ENCODE measurements at places on chromosomes 1 and 21.

GRCh38 chr1:61496501-61496900, 228.4 kb downstream of the TM2D1 start:
- DNase-seq, result no peak

DNA sequence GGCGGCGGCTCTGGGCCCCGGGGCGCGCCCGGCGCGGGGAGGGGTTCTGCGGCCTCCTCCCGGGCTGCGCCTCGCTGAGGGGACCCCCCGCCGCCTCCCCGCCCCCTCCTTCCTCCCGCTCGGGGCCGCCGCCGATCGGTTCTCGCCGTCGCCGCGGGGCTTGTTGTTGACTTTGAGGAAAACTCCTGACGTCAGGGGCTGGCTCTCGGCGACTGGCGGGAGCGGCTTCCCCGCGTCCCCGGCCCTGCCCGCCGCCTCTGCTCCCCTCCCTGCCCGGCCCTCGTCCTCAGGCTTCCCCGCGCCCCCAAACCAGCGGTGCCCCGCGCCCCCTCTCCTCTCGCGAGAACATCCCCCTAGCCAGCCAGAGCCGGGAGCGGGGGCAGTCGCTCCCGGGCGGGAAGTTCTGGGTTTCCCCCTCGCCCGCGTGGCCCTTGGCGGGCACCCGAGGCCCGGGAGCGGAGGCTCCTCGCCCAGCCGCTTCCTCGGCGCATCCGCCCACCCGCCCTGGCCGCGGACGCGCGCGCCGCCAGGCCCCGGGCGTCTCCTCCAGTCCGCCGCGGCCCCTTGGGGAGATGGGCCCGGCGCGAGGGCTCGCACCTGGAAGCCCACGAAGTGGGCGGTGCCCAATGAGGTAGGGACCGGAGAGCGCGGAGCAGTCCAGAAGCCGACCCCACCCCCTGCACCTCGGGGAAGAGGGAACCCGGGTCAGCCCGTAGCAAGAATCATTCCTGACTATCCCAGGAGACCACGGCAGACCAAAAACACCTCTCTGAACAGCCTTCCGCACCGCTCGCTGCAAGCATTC, 611 bp upstream of the AKT3 start:
- DNase-seq, result peak; percentile 51

DNA sequence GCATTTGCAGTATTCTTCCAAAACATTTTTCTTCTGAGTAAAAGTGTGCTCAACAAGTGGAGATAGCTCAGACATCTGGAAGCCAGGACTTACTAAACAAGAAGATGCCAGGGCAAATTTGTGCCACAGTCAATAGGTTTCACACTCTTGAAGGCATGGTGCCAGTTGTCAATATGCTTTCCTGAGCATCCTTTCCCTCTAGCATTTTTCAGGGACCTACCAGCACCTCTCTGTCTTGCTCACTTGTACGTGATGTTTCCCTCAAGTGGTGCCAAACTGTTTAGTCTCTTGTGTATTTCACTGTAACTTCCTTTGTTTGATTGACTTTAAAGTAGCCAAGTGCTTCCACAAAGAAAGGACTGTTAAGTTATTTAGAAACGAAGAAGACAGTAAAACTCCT, 194.0 kb upstream of the SGIP1 start:
- no peak for DNase-seq

DNA sequence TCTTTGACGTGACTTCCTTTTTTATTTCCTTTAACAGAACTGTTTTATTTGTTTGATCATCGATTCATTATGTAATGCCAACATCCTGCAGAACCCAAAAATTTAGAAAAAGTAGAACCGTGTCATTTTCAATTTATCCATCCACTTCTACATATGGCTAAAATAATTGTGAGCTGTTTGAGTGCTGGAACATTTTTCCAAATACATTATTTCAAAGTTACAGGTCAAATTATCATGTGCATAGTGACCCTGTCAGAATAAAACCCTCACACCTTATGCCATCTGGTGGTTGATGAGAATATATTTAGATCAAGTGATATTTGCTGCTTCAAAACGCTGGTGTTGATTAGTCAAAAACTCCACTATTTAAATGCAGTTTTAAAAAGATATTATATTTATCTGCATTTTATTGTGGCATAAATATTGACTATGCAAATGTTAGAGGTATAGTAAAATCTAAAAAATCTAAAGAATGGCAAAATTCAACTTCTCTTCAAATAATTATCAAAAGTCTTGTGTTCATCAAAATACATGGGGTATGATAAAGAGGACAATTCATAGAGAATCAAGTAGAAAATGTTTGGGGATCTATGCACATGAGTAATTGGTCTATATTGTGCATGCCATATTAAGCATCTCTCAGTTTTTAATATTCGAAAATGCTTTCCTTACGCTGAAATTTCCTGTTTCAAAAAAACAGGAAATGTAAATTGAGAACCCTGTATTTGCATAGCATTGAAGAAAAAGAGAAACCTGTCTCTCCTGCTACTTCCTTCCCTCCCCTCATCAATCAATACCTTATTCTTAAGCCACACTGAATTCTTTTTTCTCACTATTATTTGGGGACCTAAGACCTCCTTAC, 39.7 kb downstream of the UBE2U start:
- DNase-seq, result peak; percentile 16

- no peak for DNase-seq
Observed at GRCh38 chr1:230403442-230403841, 22.7 kb downstream of the PGBD5 start.

DNA sequence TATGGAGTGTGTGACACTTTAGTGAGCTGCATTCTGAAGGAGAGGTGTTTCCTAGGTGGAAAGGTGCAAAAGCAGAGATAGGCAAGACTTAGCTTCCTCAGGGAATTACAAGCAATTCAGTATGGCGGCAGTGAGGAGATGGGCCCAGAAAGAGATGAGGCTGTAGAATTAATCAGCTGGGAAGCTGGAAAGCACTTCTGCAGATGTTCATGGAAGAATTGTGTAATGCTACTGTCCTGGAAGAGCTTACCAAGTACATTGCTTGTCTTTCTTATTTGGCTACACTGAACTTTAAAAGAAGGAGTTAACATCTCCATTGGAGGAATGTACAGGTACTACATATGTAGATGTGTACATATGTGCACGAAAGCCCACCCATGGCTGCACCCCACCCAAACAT, 103.7 kb upstream of the DPT start:
- DNase-seq, result no peak

DNA sequence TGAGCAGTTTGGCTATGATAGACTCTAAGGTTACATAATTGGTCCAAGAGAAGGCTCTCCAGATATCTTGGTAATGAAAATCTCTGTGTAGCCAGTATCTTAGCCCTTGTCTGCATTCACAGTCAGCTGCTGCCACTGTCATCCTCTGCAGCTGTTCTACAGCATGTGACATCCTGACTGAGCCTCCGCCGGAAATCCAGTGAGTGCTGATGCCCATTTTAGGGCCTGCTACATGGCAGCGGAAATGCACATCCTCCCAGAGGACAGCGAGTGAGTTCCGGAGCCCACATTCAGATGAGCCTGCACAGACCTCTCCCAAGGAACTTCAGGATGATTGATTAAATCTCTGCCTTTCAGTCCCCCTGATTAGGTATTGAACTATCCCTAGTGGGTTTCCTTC, 237.1 kb downstream of the HHIPL2 start:
- DNase-seq, result no peak

DNA sequence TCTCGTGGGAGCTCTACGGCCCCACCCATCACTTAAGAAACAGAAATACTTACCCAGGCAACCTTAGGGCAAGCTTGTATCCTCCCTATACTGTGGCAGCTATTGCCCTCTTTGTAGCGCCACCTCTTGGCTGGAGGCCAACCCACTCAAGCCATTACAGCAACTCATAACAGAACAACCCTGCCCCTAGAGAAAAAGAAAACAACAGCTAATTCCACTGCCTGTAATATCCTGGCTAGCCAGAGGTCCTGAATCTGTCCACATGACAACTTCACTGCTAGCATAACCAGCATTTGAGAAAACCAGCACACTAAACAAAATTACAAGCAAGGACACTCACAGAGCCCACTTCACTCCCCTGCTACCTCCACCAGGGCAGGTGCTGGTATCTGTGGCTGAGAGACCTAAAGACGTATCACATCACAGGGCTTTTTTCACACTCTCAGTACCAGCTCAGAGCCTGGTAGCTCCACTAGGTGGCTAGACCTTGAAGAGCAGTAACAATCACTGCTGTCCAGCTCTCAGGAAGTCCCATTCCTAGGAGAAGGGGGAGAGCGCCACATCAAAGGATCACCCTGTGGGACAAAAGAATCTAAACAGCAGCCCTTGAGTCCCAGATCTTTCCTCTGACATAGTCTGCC, 14.5 kb upstream of the MX1 start:
- DNase-seq, result no peak

DNA sequence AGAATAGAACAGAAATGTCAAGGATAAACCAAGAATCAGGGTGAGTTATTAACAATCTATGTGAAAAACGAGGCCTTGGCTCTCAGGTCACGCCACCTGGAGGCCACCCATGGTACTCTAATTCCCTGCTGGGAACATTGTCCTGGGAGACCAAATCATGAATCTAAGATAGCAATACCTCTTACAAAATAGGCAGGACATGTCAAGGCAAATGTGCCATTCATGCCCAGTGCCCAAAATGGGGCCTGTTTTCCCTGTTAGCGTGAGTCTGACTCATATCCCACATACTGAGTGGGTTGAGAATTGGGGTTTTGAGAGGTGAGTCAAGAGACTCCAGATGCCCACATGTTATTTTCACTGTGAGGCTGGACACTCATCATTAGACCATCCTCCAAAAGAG, 380.8 kb downstream of the HHIPL2 start:
- DNase-seq, result peak; percentile 7

GRCh38 chr21:27771938-27772483, 805.1 kb upstream of the ADAMTS5 start:
- DNase-seq, result no peak

- no peak for DNase-seq
Observed at GRCh38 chr21:42847051-42847707, 32.2 kb downstream of the WDR4 start.

Measured in fibroblast of skin of left biceps (primary cell).